M059J (cell line): ENCODE measurements at places on chromosomes 12 and 14. TPM values are rescaled to one million over a fixed set of nuclear protein-coding genes. Genes with fewer than 3 reads are reported as not detected.
A peak's percentile ranks its signal among the peaks of the same experiment; 100 is the strongest.

SMIM41 gene
- total RNA-seq: not detected in 2 replicates

DNA sequence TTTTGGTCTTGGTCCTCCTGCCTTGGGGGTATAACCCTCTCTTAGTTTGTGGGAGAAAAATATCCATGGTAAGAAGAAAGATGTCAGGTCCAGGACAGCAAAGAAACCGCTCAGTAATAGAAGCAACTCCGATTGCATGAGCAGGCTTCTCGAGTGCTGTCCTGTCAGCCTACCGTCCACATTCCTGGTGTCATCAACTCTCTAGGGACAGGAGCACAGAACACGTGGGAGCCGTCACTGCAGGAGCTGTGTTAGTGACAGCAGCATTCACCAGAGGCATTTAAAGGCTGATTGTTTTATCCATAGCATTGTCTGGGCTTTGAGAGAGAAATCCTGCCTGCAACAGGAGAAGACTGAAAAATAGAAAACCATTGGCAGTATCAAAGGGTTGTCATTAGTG is 244.2 kb downstream of the CACNA1C start:
- DNase-seq: no peak

- DNase-seq: no peak
These were observed 2.5 kb upstream of the LPAR5 start for GRCh38 chr12:6638305-6638704.

DNA sequence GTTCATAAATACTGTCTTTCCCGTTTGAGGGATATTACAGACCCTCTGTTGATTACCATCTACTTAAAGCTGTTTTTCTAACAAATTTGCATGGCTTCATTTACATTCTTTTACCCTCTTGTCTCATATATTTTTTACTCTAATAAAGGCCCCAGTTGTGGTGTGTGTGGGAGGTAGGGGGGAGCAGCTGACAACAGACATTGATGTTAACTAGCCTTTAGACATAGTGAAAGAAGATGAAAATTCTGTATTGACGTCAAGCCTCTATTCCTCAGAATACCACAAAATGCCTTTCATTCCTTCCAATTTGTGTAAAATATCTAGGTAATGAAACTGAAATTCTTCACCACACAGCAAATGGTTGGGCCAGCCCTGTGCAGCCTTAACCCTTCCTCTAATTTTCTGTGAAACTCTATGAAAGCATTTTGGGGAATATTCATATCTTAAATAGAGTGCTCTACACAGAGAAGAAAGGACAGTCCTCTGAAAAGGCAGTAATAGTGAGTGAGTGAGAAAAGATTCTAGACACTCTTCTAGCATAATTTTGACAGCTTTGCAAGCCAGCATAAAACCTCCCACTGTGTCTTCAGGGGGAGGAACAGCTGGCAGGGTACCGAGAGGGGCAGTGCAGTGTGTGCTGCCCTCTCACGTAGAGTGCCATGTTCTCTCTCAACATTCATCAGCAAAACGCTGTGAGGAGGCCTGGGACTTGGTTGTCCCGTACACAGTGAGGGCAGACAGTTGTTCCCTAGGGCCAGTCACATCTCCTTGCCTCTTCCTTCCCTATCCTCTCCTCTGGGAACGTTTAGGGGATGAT is 20.1 kb upstream of the CERS5 start:
- peak; percentile 87 for DNase-seq

GRCh38 chr12:5328669-5329517 is 103.0 kb upstream of the NTF3 start:
- DNase-seq: no peak

DNA sequence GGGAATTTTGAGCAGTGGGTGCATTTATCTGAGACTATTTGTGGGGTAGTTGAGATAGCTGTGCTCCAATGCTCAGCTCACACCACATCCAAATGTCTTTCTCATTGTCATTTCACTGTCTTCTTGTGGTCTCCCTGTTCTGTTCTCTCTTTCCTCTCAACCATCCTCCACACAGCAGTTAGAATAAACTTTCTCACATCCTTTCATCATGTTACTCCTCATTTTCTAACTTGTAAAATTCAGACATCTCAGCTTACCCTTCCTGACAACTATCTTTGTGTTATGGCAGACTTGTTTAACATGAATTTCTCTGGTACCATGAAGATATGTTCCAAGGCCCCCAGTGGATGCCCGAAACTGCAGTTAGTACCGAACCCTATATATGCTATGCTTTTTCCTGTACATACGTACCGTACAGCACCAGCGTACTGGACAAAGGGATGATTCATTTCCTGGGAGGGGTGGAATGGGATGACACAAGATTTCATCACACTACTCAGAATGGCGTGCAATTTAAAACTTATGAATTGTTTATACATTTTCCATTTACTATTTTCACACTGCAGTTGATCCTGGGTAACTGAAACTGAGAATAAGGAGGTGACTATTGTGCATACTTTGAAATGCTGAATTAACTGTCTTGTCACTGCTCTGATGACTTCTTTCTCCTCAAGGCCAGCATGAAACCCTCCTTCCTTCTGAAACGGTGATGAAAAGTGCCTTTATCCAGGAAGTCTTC is 177.1 kb upstream of the SLC38A2 start:
- peak; percentile 86 for DNase-seq

- no peak for DNase-seq
These were observed 44.5 kb downstream of the LRRC9 start for GRCh38 chr14:59964251-59965007.

GRCh38 chr12:24360461-24360860 is 411.0 kb upstream of the SOX5 start:
- DNase-seq: no peak

- DNase-seq: no peak
These were observed 67.9 kb upstream of the ZFP36L1 start for GRCh38 chr14:68860771-68861170.

TAS2R20 gene
- total RNA-seq: 0.07 TPM in 1 of 2 replicates, not detected in the other

- peak; percentile 46 for DNase-seq
These were observed 214.3 kb downstream of the ZFP36L1 start for GRCh38 chr14:68578597-68578996.

DNA sequence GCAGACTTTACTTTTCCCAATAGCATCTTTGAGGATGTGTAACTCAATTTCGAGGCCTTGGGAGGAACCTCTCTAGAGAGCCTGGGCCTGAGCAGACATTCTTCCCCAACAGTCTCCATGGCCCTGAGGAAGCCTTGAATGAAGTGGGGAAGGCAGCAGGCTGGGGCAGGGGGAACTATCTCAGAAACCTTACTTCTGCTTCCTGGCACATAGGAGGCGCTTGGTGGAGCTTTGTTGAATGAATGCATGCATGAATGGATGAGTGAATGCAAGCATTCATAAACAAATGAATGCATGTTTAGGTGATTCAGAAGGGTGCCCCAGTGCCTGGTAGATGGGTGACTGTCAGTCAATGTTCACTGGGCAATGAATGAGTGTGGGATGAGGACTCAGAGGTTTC is 58.3 kb downstream of the GALNT16 start:
- peak; percentile 36 for DNase-seq

DNA sequence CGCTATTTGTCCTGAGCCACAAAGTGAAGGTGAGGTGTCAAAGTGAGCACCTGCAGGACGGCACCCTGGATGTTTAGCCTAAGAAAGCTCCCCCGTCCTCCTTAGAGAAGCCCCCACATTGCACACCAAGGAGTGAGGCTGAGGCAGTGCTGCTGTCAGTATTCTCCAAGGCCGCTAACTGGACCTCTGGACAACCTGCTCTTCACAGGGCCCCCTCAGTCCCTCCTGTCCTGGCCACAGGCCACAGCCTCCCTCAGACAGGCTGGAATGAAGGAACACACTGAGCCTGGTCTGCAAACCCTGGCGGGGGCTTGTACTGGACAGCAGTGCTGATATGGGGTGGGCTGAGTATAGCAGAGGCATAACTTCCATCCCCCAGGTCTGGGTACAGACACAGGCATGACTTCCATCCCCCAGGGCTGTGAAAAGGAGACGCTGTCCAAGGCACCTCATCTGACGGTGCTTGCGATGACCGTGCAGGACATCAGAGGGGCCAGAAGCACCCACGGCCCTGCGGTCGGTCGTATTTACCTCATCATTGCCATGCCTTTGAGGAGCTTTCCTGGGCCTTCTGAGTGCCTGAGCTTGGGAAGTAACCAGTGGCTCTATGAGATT is 82.4 kb upstream of the DIO3 start:
- no peak for DNase-seq

L3HYPDH gene
- 33.2 and 38.1 TPM in 2 replicates for total RNA-seq

CCDC184 gene
- 0.12 TPM in 1 of 2 replicates, not detected in the other for total RNA-seq

DNA sequence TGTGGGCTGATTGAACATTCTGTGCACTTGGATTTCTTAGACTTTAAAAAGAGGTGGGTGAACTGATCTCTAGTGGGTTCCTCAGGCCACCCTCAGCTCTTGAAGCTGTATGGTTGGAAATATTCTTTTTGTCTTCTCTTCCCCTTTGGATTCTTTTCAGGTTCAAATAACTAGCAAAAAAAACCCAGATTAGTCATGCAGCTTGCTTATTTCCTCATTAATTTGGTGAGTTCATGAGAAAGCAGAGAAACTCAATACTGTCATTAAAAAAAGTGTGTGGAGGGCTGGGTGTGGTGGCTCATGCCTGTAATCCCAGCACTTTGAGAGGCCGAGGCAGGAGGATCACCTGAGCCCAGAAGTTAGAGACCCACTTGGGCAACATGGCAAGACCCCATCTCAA is 183.4 kb downstream of the ESR2 start:
- DNase-seq: peak; percentile 45

DNA sequence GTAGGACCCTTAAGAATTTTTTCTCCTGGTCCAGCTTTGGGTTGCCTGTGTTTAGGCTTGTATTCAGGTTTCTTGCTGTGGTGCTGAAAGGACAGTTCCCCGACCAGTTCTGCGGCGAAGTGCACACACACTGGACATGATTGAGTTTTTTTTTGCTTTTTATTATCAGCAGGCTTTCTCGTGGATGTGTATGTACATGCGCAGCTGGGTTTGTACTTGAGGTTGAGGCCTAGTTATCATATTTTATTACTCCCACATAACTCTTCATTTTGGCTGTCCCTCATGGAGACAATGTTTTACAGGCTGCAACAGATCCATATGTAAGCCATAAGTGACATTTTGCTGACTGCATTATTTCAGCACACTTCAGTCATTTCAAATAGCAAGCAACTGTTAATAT is 2.5 kb downstream of the SCN8A start:
- DNase-seq: peak; percentile 37

PTPRB gene
- total RNA-seq: 1.6 and 3.4 TPM in 2 replicates
